ENCODE measurements at places on chromosomes 1 and 21.

GRCh38 chr1:96565546-96565945 lies 156.0 kb upstream of the PTBP2 start:
- DNase-seq: no peak

GRCh38 chr1:219189021-219189824 lies 15.5 kb downstream of the LYPLAL1 start:
- DNase-seq: no peak

DNA sequence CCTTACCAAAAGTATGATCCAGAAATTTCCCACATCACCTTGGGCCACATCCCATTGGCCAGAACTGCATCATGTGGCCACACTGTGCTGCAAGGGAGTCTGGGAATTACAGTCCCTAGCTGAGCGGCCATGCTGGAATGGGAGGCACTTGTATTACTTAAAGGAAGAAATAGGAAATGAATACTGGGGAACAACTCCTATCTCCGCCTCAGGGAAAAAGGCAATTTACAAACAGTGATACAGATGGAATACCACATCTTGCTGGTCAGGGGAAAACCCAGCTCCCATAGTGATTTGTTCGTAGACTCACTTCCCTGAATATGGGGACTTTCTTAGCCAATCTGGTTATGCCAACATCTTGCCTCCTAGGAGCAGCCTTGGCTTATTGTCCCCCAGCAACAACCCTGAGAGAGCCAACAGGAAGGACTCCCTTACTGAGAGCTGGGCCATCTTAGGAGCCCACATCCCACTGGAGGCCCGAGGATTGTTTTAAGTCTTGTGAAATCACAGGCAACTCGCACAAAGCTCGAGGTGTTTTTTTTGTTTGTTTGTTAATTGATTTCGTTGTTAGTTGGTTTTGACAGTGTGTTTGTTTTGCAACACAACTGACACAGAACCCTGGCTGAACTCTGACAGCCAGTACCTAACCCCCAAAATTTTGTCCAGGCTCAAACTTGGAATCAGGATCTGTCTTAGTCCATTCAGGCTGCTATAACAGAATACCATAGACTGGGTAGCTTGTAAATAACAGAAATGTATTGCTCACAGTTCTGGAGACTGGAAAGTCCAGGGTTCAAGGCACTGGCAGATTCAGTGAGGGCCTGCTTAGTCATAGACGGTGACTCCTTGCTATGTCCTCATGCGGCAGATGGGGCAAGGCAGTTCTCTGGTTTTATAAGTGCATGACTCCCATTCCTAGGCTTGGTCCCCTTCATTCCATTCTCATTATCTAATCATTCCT lies 14.9 kb downstream of the CDA start:
- no peak for DNase-seq

DNA sequence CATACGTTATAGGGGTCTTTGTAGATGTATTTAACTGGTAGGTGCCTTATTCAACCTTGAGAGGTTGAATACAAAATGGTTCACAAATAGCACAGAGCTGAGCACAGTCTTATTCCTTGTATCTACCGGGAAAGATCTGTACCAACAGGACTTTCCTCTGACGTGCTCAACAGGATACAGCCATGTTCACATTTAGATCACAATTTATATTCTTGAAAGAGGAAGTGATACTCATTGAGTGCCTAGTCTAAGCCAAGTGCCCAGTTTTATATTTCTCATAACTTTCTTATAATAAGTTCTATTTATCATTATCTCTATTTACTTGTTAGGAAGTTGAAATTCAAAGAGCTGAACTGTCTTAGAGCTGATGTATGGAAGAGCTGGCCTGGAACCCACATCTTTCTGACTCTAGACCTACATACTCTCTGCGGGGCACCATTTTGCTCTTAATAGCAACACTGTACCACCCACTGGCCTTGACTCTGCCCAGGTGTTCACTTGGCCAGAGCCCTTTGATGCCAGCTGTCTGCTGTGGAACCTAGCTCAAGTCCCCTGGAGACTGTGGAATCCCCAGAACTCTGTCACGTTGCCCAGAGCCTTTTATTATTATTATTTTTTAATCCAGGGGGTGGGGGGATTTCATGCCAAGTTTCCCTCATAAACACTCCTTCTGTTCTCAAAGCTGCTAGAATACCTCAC lies 156.2 kb downstream of the TPR start:
- no peak for DNase-seq

GRCh38 chr1:55610203-55610602 lies 395.0 kb upstream of the USP24 start:
- no peak for DNase-seq
